Right ventricle myocardium superior (tissue), 1 donor: ENCODE measurements at places on chromosomes 7 and 10. TPM values are rescaled to one million over a fixed set of nuclear protein-coding genes. Genes with fewer than 3 reads are reported as not detected.

DNA sequence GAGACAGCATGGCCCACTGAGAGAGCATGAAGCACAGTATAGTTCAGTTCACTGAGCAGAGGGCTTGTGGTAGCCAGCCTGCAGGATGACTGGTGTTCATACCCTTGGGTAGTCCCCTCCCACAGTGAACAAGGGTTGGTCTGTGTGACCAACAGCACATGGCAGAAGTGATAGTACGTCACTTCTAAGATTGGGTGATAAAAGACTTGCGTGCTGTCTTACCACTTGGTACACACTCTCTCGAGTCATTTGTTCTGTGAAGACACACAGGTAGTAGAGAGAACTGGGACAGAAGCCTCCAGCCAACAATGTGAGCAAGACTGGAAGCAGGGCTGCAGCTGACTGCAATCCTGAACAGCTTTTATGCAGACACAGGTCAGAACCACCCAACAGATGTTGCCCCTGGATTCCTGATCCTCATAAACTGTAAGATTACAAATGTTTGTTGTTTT lies 14.6 kb downstream of the EPC1 start:
- no peak for DNase-seq

- no peak for DNase-seq
Measured at GRCh38 chr10:132878091-132878729, 64.2 kb downstream of the CFAP46 start.

GRCh38 chr7:156640949-156641485 lies 443 bp downstream of the RNF32 start:
- no peak for DNase-seq

GRCh38 chr10:118501171-118501570 lies 94.3 kb downstream of the PRLHR start:
- DNase-seq, result no peak

The OR13A1 gene
- total RNA-seq, result not detected

DNA sequence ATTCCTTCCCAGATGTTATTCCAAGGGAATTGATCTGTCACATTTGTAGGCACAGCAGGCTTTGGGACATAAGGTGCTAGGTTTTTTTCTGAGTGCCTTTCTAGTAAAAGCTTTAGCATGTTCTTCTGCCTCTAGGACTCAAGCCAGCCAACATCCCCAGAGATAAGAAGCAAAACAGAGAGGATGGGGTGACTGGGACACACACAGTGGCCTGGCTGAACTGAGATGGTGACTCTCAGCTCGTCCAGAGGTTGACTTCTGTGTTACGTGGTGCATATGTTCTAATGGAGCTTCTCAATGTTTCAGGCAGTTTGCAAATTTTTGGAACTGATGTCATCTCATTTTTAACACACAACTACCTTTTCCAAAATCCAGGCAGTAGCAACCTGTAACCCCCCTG lies 188.1 kb upstream of the CELF2 start:
- DNase-seq, result no peak

DNA sequence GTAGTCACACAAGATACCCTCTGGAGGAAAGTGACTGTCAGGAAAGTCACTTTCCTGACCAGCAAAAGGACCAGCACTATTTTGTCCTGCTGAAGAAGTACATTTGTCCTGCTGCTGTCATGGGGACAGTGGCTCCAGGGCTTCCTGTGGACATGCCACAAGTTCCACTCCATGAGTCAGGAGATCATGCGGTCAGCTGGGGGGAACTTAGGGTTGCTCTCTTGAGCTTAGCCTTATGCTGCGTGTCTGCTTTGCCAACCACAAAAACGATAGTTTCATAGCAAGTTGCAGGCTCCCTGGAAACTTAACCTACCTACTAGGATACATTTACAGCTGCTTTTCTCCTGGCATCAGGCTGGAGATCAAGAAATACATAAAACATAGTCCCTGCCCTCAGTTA lies 19.8 kb upstream of the ALOX5 start:
- DNase-seq, result peak; percentile 61

DNA sequence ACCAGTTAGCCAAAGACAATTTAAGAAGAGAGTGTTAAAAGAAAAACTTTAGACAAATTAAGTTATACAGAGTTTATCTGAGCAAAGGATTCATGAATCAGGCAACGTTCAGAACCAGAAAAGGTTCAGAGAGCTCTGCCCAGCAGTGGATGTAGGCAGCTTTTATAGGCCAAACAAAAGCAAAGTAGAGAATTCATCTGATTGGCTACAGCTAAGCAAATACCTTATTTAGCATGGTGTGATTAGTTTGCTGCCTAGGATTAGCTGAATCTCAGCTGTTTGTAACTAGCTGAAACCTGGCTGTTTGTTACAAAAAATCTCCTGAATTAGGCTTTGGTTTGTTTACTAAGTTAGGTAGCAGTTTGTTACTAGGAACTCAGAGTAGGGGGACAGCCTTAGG lies 66.0 kb downstream of the SLC25A40 start:
- DNase-seq, result no peak

DNA sequence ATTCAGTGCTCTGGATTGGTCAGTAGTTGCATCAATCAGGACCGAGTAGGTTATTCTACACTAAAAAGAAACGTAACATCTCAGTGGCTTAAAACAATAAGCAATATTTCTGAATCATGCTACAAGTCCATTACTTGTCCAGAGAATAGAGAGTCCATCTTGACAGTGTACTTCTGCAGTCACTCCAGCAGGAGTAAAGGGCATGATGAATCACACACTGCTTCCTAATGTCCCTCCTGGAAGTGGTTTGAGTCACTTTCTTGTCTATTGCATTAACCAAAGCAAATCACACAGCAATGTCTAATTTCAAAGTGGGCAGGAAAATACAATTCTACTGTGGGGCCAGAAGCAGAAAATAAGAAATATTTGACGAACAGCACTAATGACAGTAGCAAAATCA lies 124.8 kb downstream of the TSPAN12 start:
- no peak for DNase-seq

GRCh38 chr10:11921800-11922392 lies 98.7 kb downstream of the PROSER2 start:
- no peak for DNase-seq

DNA sequence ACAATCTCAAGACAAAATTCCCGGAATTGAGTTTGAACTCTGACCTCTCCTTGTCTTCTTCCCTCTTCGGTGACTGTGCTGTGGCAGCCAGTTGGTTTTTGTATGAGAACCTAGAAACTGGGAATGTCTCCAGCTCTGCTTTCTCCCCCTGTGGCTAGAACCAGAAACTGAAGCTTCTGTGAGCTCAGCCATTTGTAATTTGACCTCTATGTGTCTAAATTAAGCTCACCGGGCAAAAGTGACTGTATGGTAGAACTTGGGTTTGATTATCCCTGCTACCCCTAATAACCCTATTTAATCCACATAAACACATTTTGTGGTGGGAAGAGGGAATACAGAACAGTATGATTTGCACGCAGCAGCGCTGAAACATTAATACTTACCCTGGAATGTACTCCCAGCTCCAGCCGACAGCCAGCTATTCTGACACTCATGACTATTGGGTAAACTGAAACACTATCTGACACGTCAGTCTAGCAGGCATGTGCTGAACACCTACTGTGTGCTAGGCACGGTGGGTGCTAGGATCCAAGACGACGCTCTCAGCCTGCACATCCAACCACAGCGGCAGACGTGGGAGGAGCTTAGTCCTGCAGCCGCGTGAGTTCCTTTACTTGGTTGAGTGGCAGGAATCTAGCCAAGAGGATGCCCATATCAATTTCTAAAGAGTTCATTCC lies 324.8 kb downstream of the SFMBT2 start:
- DNase-seq, result no peak

GRCh38 chr7:6012355-6013104 lies 3.5 kb downstream of the AIMP2 start:
- DNase-seq, result no peak

GRCh38 chr7:69620063-69620462 lies 21.8 kb downstream of the AUTS2 start:
- no peak for DNase-seq

GRCh38 chr10:98509745-98510144 lies 63.0 kb upstream of the HPS1 start:
- DNase-seq, result no peak

GRCh38 chr10:86943316-86944030 lies 13.9 kb downstream of the MMRN2 start:
- DNase-seq, result no peak

DNA sequence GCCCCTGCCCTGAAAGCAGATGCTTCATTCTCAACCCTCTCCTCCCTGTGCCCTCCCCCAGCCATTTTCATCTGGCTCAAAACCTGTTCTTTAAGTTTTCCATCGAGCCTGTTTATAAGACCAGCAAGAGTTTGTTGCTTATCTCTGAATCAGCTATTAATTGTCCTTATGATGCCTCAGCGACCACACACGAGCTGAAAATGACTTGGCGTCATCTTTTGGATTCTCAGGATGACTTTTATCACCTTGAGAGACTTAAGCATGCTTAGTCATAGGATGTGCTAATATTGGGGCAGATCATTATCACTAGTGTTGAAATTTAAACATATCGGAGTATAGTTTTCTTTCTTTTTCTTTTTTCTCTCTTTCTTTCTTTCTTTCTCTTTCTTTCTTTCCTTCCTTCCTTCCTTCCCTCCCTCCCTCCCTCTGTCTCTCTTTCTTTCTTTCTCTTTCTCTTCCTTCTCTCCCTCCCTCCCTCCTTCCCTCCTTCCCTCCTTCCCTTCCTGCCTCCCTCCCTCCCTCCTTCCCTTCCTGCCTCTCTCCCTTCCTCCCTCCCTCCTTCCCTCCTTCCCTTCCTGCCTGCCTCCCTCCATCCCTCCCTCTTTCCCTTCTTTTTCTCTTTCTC lies 184.5 kb downstream of the PHTF2 start:
- DNase-seq, result no peak

DNA sequence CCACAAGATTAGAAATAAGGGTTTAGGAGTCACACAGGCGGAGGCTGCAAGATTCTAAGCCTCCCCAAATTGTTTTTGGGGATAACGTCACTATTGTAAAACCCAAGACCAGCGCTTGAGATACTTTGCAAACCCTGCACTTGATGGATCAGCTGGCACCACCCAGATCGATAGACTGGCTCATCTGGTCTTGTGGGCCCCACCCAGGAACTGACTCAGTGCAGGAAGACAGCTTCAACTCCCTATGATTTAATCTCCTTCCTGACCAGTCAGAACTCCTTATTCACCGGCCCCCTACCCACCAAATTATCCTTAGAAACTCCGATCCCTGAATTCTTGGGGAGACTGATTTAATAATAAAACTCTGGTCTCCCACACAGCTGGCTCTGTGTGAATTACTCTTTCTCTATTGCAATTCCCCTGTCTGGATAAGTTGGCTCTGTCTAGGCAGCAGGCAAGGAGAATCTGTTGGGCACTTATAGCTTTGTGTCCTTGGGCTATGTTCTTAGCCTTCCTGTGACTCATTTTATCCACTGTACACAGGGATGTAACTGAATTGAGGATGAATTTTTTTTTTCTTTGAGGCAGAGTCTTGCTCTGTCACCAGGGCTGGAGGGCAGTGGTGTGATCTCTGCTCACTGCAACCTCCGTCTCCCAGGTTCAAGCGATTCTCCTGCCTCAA lies 64.4 kb upstream of the CARD11 start:
- DNase-seq, result no peak

DNA sequence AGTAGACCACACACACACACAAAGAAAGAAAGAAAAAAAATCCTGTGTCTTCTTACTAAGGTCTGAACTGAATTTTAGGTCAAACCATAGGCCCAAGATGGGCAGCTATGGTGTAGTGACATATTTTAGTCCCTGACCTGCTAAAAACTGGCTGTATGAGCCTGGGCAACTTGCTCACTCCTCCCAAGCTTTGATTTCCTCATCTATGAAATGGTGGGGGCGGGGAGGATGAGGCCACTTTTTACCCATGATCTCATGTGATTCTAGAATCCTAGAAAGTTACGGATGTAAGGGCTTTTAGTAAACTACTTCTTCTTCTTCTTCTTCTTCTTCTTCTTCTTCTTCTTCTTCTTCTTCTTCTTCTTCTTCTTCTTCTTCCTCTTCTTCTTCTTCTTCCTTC lies 6.1 kb upstream of the CCL24 start:
- DNase-seq, result no peak

- DNase-seq, result peak; percentile 50
Measured at GRCh38 chr7:159032322-159032721, 112.3 kb downstream of the VIPR2 start.

DNA sequence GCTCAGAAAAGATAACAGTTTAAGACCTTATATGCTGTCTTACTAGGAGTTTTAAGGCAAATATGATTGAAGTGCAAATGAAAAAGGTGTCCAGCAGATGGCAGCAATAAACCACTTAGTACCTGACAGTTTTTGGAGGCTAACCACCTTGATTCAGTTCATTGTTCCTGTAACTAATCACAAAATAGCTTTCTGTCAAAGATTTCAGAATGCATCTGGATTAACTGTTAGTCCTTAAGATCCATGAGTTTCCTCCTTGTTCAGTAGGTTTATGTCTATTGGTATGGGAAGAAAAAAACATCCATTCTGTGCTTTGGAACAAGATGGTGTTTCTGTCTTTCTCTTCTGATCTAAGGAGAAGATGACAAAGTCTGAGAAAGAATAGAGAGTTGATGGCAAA lies 46.6 kb downstream of the CCSER2 start:
- DNase-seq, result no peak

- no peak for DNase-seq
Measured at GRCh38 chr10:85620807-85621206, 745.8 kb downstream of the GRID1 start.

DNA sequence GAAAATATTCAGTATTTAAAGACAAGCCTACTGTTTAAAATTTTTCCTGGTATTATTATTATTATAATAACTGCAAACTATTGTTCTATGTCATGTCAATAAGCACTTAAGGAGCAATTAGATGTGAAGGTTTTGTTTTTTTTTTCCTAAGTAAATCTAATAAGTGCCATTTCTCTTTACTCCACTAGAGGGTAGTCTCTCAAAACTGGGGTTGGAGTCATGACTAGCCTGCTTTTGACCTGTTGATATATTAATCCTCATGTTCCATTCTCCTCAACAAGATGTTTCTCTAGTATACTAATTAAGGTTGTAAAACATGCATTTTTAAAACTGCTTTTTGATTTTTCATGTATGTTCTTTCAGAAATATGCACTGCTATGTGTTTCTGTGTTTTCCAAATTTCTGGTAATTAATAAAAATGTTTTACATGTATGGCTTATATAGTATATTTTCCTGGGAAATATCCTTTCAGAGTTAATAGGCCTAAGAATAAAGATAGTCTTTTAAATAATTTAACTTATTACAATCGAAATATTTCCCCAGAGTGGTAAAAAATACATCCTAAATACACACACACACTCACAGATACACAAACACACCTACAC lies 1.0 kb upstream of the LRRN3 start:
- no peak for DNase-seq

The PODXL gene
- total RNA-seq, result 57.1 TPM

DNA sequence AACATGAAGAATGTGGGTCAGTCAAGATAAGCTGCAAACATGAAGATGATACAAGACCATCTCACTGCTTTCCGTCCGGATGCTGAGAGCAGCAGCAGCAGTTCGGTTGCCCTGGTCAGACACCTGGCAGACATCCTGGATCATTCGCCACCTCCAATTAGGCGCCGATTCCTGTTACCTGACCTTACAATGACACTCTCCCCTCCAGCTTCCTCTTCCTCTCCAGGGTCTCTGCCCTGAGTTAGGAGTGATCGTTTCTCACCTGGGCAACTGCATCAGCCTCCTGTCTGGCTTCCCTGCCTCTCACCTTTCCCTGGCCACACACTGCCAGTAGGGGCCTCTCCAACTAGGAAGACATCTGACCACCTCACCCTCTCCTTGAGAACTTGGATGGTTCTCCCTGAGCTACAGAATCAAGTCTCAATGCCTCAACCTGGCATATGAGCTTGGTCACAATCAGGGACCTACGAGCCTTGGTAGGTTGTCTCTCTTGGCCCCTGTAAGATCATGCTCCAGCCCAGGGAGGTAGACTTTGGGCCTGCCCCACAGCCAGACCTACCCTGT lies 31.4 kb upstream of the ENO4 start:
- no peak for DNase-seq
